Activated CD4-positive, alpha-beta memory T cell treated with anti-CD3 and anti-CD28 coated beads for 36 hours (primary cell): ENCODE measurements at places on chromosomes 7 and 10.

- DNase-seq: no peak
Observed at GRCh38 chr10:63919575-63920279, 398.5 kb downstream of the REEP3 start.

- no peak for DNase-seq
Observed at GRCh38 chr7:93026425-93026824, 91.4 kb downstream of the SAMD9 start.

GRCh38 chr10:70478191-70479164 is at the start of gene PALD1:
PALD1 (plus strand) TSS chr10:70478767; CDS start chr10:70525952, 47,185 bp downstream.
- peak; percentile 49 for DNase-seq

DNA sequence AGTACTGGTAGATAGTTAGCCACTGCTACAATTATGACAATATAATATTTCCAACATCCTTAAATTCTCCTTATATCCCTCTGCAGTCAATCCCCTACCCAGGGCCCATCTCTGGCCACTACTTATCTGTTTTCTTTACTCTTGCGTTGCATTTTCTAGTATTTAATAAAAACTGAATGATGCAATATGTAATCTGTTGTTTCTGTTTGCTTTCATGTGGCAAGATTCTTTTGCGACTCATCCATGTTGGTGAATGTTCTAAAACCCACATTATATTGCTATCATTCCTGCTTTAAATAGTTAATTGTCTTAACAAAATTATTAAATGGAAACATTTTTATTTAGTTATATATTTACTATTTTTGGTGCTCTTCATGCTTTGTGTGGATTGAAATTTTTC is 338.5 kb downstream of the MDFIC start:
- no peak for DNase-seq

GRCh38 chr10:22912763-22913384 is 15.0 kb upstream of the ARMC3 start:
- no peak for DNase-seq

DNA sequence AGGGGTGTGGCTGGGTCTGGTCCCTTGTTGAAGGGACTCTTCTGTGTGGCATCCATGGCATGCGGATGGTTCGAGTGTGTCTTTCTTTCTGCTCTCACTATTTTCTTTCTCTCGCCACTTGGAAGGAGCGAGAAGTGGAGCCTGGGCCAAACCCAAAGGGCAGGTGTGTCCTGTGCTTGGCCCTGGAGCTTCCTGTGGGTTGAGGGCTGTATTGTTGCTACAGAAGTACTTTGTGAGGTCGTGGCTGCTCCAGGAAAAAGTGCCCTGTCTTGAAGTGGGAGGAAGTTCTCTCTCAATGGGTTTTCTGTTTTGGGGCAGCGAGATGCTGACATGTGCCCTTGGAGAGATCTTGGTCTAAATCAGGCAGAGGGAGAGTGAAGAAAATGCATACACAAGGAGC is 72.0 kb downstream of the DOCK1 start:
- no peak for DNase-seq

DNA sequence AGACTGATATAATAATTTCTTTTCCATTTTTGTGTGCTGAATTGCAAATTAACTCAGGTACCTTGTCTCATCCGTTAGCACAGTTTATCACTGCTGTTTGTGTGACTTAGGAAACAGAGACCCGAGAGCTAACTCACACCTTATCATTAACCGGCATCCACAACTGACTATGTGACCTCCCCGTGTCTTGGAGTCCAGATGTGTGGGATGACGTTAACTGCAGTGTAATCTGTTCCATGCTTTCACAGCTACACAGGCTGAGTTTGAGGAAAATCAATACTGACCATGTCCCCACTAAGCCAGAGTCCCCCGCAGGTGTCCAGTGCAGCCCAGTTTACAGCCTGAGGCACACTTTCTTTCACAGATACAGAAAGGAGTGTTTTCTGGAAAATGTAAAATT is 154.7 kb downstream of the COBL start:
- no peak for DNase-seq

DNA sequence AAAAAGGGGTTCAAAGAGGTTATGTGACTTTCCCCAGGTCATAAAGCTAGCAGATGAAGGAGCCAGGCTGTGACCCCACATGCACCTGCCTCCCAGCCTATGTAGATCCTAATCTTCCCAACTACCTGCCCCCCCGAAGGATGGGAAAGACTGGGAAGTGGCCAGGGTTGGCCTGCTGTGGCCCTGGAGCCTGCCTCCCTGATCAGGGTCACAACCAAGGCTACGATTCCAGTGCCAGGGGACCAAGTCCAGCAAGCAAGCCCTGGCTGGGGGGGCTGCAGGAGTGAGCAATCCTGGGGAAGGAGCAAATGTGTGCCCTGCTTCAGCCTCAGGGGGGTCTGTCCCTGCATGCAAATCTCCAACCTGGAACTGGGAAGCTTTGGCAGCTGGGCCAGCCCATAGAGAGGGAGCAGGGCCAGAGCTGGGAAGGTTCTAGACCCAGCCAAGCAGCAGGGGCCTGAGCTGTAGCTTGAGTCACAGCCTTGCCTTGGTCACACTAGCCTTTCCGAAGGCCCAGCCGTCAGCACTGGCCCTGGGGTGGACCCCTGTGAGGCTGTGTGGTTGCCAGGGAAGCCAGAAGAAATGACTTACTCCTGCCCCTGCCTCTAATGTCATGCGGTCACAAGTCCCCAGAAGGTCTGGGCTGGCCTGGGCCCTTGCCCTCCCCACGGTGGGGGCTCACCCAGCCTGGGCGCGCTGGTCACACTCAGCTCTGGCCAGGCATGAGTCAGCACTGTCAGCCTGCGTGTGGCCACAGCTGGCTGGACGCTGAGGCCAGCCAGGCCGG is 96.4 kb upstream of the ZMIZ1 start:
- DNase-seq: no peak

GRCh38 chr7:36723951-36724664 is at the start of gene AOAH:
AOAH (minus strand) TSS chr7:36724494; CDS start chr7:36724148, 346 bp downstream.
- DNase-seq: peak; percentile 87

GRCh38 chr10:98404571-98405359 is 10.2 kb downstream of the PYROXD2 start:
- peak; percentile 60 for DNase-seq

DNA sequence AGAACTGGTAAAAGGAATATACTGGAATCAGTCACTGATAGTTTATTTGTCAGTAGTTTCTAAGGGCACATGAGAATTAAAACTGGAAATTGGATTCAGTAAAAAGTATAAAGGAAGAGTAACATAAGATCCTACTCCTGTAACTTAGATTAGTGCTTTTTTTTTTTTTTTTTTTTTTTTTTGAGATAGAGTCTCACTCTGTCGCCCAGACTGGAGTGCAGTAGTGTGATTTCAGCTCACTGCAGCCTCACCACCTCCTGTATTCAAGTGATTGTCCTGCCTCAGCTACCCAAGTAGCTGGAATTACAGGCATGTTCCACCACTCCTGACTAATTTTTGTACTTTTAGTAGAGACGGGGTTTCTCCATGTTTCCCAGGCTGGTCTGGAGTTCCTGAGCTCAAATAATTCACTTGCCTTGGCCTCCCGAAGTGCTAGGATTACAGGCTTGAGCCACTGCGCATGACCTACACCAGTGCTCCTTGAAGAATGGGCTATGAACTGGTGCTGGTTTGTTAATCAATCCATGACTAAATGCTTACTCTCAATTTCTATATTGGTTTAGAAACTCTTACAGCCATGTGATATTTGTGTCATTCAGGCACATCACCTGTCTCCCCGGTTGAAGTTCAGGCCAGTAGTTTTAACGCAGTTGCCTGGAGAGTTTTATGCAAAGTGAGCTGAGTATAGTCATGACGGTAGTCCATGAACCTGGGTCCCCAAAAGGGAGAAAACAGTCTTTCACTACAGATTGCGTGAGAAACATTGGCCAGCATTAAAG is 65.0 kb downstream of the ZEB1 start:
- no peak for DNase-seq

DNA sequence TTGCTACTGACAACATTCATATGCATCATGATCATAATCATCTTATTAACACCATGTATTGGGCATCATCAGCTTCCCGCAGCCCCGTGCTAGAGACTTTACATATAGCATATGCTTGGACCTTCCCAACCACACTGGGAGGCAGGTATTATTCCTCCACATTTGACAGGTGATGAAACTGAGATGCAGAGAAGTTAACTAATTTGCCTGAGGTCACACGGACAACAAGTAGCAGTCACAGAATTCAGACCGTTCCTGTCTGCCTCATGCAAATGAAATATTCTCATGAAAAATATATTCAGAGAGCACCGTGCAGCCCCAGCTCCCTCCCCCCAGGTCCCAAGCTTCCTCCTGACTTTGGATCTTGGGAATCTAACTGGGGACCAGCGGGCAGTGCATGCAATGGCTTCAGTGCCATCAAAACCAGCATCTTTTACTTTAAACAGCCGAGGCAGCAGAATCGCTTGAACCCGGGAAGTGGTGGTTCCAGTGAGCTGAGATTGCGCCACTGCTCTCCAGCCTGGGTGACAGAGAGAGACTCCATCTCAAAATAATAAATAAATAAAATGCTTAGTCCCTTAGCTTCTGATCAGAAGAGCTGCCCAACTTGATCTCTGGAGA is 112.2 kb upstream of the GPR26 start:
- no peak for DNase-seq

DNA sequence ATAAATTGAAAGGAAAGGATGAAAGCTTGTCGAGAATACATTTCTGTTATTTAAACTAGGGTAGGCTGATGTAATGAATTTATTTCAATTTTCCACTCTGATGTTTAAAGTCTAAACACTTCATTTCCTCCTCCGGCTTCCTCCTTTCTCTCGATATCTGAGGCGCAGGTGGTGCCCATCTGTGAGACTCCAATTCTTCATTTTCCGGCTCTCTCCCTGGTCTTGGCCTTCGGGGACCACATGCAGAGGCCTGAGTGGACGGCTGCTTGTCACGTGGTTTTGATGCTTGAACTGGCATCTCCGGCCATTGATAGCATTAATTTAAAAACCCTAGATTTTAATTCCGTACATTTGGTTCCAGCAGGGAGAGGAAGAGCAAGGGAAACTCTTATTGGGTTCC is 5.8 kb upstream of the ADARB2 start:
- no peak for DNase-seq

DNA sequence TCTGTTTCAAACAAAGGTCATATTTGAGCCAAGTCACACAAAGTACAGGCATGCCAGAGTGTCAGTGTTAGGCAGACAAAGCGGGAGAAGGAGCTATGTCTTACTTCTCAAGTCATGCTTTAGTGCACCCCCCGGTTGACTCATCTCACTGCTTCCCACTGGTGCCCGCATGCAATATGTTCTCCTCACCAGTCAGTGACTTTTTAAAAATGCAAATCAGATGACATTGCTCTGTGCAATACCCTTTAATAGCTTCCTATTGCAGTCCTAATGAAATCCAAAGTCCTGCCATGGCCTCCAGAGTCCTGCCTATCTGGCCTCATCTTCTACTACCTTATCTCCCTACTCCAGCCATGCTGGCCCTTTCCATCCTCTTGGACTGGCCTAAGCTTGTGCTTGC is 429.1 kb downstream of the ACTR3B start:
- DNase-seq: no peak

DNA sequence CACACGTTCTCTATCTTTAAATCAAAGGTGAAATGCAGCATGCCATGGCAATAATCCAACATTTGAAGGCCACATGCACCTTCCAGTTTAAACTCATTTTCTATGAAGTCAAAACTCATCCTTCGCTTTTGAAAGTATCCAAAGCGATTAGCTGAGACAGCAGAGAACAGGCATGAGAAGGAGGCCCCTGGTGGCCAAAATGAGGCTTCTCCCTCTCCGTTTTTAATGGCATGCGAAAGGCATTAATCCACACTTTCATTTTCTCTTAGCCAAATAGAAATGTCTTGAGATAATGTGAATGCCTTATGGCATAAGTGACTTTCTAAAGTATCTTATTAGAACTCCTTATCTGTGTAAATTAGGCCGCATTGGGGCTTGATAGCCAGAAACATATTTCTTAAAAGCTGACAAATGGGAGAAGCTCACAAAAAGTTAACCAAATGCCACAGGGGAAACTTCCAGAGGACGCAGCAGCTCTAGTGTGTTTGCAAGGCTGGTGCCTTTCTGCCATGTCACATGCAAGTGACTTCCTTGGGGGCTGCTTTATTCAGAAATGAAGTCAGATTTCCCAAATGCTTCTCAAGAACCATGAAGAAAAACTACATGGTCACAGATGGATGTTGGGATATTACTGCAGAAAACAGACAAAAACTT is 1189.6 kb downstream of the SORCS1 start:
- DNase-seq: no peak

- DNase-seq: peak; percentile 49
Observed at GRCh38 chr10:129877773-129878371, 86.2 kb downstream of the EBF3 start.
